ENCODE measurements at places on chromosomes 13 and 19.
A peak's percentile ranks its signal among the peaks of the same experiment; 100 is the strongest.

DNA sequence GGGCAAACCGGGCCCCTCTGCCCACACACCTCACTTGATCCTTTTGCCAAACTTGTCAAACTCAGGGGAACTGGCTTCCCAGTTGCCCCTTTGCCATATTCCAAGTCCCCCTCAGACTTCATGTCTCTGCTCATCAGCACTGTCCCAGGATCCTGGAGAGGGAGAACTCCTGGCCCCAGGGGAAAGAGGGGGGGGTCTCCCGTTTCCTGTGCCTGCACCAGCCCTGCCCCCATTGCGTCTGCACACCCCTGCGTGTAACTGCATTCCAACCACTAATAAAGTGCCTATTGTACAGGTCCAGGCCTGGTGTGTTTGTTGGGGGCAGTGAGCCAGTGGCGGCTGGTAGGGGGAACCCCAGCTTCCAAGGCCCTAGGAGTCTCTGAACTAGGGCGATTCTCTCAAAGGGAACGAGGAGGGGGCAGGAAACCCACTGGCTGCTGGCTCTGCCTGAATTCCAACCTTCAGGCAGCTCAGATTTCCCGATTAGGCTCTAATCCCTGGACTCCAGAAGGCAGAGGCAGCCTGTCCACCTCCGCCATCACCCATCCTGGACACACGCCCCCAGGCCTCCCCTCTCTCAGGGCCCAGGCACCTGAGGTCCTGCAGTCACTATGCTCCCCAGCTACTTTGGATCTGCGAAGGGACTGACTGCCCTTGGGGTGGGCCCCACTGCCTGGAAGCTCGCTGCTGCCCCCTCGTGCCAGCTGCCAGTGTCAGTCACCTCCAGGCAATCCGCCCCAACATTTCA lies 9.7 kb upstream of the ILF3 start:
- peak; percentile 45 for DNase-seq

DNA sequence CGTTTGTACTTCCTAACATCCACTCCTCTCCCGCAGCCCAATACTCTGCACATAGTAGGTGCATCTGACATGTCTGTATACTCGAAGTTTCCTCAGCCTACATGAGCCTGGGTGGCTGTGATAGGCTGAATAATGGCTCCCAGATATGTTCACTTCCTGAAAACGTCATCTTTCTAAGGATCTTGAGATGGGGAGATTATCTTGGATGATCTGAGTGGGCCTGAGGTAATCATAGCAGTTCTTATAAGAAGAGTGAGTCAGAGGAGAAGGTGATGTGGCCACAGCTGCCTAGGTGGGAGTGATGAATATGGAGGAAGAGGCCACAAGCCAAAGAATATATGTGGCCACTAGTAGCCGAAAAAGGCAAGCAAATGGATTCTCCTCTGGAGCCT lies 84.2 kb downstream of the AKAP11 start:
- no peak for DNase-seq

DNA sequence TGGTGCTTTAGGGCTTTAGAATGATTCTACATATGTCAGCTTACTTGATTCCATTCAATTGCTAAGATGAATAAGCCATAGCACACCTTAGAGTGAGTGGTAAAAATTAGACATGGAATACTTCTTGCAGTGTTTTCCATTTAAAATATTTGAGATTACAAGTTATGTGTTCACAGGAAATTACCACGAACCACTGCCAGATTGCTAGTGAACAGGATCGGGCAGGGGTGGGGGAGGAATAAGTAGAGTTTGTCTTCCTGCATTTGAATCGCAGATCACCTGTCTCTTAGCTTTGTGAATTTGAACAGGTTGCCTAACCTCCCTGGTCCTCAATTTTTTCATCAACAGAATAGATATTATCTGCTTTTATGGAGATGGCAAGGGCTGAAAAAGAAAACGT lies 124.6 kb downstream of the GGACT start:
- DNase-seq, result no peak

- DNase-seq, result peak; percentile 59
Observed at GRCh38 chr19:10027158-10027997, 14.1 kb downstream of the RDH8 start.

DNA sequence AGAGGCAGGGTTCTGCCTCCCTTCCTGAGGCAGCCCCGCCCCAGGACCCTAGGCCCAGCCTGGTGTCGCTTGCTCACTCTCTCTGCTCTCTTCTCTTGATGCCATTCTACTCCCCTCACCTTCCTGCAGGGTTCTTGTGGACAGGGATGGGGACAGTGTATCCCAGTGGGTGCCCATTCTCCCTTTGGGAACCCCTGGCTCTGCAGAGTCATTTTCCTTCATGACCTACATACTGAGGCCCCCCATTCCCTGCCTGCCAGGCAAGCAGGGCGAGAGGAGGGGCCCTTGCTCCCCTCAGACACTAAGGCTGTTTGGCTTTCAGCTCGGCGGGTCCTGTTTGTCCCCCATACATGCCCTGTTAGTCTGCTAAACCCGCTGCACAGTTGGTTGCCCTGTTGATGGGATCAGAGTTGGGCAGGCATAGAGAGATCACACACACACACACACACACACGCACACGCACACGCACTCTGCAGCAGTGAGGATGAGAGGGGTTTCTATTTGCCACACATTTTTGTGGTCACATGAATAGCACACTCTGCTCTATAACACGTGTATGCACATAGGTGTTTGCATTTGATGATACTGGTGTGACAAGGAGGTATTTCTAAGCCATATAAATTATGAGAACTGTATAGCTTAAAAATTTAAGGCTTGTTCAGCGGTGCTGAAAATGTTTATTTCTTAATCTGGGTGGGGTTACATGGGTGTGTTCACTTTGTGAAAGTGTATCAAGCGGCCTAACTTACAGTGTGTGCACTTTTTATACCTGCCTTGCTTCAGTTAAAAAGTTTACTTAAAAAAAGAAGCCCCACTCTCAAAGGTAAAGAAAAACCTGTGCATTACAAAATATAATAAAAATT lies 20.3 kb downstream of the NFIX start:
- no peak for DNase-seq

- no peak for DNase-seq
Observed at GRCh38 chr13:69828527-69828926, 279.1 kb upstream of the ATXN8OS start.

DNA sequence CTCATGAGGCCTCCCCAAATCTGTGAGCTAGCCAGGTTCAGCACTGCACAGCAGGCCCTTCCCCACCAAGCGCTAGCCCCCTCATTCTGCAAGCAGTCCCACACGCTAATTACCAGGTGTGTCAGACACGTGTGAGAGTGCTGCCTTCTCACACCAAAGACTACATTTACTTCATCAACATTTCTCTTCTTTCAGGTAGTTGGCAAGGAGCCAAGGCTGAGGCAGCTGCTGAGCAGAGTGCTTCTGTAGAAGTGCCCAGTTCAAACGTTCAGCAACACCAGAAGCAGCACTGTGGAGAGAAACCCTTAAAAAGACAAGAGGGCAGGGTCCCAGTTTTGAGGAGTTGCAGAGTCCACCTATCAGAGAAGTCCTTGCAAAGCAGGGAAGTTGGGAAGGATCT lies 6.4 kb downstream of the ZNF773 start:
- no peak for DNase-seq

DNA sequence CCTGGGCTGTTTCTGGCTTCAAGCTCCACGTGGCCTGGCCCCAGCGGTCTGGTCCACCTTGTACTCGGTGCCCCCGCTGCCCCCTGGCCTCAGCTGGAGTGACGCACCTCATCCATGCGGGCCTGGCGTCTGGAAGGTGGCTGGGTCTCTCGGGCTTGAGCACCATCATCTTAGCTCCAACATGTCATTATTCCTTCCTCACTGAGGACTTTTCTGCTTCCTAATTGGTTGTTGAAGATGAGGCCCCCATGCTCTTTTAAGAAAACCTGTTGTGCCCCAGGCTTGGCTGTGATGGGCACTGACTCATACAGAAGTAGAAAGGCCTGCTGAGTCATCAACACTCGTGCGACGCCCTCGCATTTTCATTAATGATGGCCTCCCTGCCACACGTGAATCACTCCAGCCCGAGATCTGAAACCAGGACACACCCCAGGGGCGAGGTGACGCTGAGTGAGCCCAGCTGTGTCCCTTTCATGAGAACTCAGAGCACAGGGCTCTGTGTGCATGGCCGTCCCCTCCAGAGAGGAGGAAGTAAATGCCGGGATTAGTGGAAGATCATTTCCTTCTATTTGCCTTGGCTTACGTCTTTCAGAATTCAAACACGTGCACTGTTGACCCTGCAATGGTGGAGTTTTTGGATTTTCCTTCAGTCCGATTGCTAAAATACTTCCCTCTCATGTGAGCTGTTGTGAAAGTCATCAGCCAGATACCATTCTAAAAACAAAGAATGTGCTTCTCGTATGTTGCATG lies 14.0 kb upstream of the GJA3 start:
- DNase-seq, result no peak

- no peak for DNase-seq
Observed at GRCh38 chr19:5881543-5882299, 11.4 kb upstream of the FUT5 start.

- DNase-seq, result no peak
Observed at GRCh38 chr13:27406178-27406939, 18.1 kb upstream of the GTF3A start.

- DNase-seq, result no peak
Observed at GRCh38 chr13:58324161-58324560, 692.6 kb downstream of the PCDH17 start.

- DNase-seq, result no peak
Observed at GRCh38 chr13:26759907-26760831, at the start of gene GPR12. Gene GPR12 (minus strand): TSS chr13:26760786. CDS start chr13:26759827, 959 bp downstream.

DNA sequence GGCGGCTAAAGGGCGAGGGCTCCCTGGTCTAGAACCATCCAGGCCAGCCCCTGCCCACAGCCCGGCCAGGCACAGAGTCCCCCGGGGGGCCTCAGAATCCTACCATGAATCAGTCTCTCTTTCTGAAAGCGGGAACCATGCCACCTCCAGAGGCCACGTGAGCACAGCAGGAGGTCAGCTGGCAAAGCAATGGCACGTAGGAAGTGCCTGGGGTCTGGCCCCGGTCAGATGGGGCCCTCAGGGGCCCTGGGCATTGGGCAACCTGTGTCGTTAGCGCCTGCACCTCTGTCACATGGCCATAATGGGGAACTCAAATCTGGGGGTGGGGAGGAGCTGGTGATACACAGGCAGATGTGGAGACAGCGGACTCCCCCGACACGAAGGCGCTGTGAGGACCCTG lies 8.8 kb downstream of the MFSD12 start:
- DNase-seq, result no peak

DNA sequence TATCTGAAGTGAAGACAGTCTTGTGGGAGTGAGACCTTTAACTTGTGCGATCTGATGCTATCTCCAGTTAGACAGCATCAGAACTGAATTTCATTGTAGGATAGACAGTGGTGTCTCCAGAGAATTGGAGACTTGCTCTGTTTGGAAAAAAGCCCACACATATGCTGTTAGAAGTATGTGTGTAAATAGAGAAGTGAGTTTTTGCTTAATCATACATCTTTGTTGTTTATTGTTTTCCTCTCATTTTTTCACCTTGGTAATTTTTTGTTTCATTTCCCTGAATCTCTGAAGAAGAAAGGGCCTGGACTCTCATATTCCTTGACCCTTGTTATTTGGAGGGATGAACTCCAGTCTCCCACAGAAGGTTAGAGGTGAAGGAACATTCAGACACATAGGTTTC lies 21.8 kb downstream of the FPR3 start:
- no peak for DNase-seq

- peak; percentile 71 for DNase-seq
Observed at GRCh38 chr13:95494082-95494681, 58.3 kb upstream of the CLDN10 start.

DNA sequence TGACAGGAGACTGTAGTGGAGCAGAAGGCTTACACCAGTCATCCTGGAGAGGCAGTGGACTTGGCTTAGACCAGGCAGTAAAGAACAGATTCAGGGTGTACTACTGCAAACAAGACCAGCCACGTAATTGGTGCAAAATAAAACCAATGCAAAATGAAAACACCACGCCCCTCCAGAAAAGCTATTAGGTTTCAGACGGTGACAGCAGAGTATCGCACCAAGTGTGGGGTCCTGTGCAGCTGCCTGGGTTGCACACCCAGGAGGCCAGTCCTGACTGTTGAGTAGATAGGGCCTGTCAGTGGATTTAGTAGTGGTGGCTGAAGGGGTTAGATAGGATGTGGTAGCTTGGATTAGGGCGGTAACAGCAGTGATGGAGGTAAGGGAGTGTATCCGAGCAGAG lies 5.4 kb upstream of the PRKACA start:
- DNase-seq, result no peak

DNA sequence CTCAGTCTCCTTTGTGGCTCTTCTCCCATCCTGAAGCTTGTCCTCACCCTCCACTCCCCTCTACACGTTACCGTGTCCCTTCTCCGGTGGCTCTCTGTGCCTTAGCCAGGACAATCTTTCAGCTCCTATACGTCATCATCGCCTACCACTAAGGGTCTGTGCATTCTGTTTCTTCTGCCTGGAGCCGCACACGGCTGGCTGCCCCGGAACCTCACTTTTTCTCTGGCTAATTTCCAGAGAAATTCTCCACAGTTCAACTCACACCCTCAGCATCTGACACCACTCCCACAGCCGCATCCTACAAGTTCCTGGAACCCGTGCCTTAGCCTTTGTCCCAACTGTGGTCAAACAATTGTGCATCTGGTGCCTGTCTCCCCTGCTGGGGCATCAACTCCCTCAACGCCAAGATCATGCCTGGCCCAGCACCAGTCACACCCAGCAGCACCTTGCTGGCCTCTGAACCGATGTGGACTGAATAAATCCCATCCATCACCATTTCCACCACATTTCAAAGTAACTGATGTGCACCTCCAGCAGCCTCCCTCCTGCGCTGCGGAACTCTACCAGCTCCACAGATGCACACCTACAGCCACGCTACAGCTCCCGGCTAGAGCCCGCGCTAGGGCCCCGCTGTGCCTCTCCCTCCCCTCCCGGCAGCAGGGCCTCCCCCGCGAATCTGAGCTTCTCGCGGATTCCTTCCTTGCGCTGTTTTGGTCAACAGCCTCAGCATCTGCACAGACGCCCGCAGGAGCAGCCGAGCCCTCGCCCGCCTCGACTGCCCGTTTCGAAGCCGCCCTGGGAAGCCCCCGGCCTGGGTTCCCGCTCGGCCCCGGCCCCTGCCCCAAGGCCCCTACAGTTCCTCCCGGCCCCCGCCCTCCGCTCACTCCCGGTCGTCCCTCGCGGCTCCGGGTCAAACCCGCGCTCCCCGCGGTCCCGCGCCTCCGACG lies 689 bp downstream of the DCUN1D2 start:
- DNase-seq, result no peak

- no peak for DNase-seq
Observed at GRCh38 chr13:59346999-59347723, 816.6 kb downstream of the DIAPH3 start.

- DNase-seq, result no peak
Observed at GRCh38 chr19:1103132-1103707, 574 bp upstream of the GPX4 start.

GRCh38 chr19:2602391-2603181 lies 99.9 kb downstream of the GNG7 start:
- DNase-seq, result no peak
